M059J (cell line): ENCODE measurements at places on chromosomes 1 and 21.

DNA sequence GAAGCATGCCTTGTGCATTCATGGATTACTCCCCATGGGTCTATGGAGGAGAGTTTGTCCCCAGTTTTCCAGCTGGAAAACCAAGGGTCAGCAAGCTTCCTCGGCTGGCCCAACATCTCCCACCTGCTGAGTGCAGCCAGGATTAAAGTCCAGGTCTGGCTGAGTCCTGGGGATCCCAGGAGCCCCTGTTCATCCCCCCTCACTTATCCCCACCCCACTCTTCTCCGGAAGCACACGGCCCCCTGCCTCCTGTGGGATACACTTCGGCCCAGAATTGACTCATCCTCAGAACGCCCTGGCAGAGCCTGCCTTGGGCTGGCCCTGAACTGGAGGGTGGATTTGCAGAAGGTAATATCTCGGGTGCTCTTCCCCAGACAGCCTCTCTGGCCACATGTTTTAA, 276.1 kb downstream of the NPHP4 start:
- DNase-seq, result no peak

DNA sequence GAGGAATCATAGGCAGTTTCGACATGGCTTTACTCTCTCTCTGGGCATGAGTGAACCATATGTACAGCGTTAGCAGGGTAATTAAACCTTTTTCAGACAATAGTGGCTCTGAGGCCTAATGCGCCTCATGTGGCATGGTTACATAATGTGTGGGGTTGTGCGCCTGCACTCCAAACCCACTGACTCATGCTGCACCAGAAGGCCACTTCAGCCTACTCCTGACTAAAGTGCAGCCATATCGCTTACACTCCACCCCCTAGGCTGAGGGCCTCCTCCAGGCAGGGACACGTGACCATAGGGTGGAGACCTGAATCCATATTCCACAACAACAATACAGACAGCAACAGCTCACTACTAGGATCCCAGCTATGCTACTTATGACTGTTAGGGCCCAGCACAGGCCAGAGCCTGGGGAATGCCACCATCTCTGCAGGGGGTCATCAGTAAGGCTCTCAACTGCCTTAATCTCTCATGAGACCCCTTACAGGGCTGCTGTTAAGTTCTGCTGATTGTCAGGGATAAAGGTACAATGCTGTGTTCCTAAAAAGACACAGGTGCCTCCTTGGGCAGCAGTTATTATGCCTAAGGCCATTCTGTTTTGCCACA, 13.4 kb upstream of the ODF2L start:
- DNase-seq, result peak; percentile 25

DNA sequence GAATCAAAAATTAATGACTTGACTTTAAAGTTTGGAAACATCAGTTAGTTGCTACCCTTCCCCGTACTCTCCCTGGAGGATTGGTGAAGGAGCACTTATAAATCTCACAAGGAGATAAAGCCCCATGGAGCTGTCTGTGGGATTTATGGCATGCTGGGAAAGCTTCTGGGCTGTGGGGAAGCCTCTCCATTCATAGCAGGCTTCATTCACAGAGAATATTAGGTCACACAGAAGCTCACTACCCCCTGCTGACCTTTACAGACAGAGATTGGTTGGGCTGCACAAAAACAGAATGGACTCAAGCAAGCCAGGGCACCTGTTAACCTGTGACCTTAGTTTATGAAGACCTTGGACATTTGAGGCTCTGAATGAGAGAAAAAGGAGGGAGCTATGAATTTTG, 32.1 kb downstream of the RGL1 start:
- no peak for DNase-seq

GRCh38 chr1:22670352-22670975, 17.4 kb downstream of the C1QB start:
- DNase-seq, result no peak

- DNase-seq, result no peak
Observed at GRCh38 chr1:111174070-111174469, 26.4 kb downstream of the DENND2D start.

- no peak for DNase-seq
Observed at GRCh38 chr1:198798923-198799386, 160.1 kb downstream of the PTPRC start.

DNA sequence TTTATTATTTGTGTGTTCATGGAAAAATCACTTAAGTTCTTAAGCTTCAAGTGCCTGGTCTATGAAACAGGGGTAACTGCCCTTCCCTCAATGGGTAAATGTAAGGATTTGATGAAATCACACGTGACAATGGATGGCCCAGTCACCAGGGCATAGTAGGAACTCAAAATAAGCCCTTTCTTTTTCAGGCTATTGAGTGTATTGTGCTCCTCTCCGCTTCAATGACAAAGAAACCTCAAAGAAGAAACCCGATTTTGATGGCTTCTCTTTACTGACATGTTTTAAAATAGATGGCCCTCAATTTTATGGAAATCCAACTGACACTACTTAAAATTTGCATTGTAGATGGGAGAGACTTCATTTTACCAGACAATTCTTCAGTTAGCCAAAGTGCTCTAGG, 543.5 kb downstream of the OMA1 start:
- DNase-seq, result no peak
